ENCODE measurements at places on chromosomes 3 and 15. TPM values are rescaled to one million over a fixed set of nuclear protein-coding genes. Genes with fewer than 3 reads are reported as not detected.

DNA sequence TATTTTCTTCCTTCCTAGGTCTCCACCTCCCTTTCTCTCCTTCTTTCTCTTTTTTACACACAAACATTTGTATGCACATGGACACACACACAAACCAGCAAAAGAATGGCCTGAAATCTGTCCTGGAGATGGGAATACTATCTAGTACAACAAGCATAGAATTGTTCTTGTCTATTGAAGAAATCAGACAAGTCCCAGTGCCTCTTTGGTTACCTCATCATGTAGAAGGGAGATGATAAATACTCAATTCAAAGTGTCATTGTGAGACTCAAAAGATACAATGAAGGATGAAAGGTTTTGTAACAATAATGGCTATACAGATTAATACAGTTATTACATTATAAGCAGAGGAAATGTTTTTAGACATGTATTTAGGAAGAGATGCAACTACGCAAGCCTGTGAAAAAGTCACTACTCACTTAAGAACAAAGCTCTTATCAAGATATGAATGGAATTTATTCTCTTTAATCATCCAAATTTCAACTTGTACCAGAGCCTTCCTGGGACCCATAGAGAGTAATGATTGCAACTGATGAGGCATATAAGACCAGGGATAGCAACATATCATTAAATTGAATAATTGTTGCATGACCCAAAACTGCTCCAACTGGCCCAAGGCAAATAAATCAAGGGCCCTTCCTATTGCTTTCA lies 43.2 kb downstream of the P3H2 start:
- DNase-seq, result no peak

- DNase-seq, result no peak
Measured at GRCh38 chr3:20890111-20890519, 704.1 kb upstream of the SGO1 start.

GRCh38 chr3:148642214-148642613 lies 55.5 kb upstream of the AGTR1 start:
- no peak for DNase-seq

- DNase-seq, result peak; percentile 92
Measured at GRCh38 chr3:127610105-127610504, 11.9 kb downstream of the MCM2 start.

DNA sequence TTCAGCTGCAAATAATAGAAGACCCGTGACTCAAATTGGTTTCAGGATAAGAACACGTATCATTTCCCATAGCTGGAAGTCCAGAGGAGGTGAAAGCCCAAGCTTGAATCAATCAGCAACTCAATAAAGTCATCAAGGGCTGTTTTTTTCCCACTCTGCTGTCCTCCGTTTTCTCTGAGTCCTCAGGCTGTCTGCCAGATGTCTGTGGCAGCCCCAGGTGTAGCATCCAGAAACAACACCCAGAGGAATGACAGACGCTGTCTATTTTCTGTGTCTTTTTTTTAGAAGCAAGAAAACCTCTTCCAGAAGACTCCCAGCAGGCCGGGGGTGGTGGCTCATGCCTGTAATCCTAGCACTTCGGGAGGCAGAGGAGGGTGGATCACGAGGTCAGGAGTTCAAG lies 204.4 kb downstream of the FAM43A start:
- no peak for DNase-seq

GRCh38 chr15:40986820-40987219 lies 33.5 kb downstream of the CHAC1 start:
- no peak for DNase-seq

DNA sequence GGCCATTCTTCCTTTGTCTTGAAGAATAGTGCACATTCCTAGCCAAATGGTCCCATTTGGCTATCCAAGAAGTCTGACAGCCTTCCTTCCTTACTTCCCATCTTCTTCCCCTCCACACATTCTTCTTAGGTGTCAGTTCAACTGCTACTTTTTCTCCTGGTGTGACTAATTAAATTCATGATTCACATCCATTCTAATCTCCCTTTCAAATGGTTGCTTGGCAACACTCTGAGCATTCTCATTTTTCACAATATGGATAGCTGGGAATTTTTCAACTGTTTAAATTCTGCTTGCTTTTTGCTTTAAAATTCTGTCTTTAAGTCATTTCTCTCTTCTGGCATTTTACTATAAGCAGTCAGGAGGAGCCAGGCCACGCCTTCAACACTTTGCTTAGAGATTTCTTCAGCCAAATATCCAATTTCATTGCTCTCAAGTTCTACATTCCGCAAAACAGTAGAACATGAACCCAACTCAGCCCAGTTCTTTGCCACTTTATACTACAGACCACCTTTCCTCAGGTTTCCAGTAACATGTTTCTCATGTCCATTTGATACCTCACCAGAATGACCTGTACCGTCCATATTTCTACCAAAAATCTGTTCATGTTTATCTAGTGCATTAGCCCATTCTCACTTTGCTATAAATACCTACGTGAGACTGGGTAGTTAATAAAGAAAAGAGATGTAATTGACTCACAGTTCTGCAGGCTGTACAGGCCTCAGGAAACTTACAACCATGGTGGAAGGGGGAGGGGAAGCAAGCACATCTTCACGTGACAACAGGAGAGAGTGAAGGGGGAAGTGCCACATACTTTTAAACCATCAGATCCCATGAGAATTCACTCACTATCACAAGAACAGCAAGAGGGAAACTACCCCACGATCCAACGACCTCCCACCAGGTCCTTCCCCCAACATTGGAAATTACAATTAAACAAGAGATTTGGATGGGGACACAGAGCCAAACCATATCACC lies 31.9 kb upstream of the MCF2L2 start:
- peak; percentile 41 for DNase-seq

Gene TM4SF1
- 207 TPM for total RNA-seq

Gene DLL4
- 0.10 TPM for total RNA-seq

Gene THBS1
- total RNA-seq, result 5,591 TPM

Gene ATP13A5
- total RNA-seq, result not detected

Gene SLC28A1
- not detected for total RNA-seq

Gene CPEB1
- 9.4 TPM for total RNA-seq

Data from M059J (cell line).